ENCODE measurements at places on chromosomes 12 and 14. TPM values are rescaled to one million over a fixed set of nuclear protein-coding genes. Genes with fewer than 3 reads are reported as not detected.

DNA sequence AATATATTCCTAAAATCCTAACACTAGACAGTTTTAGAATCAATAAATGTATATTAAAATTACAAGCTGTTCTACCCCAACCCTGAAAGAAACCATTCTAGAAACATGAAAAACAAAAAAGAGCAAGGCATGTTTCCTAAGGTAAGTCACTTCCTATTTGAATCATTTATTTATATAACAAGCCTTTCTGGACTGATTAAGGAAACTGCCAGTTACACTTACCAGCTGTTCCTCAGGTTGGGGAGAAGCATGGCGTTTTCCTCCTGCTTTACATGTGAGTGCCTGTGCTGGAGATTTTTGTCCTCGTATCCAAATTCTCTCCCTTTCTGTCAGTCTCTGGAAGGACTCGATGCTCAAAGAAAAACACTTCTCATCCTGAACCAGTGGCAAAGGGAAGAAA lies 183.3 kb downstream of the EFCAB11 start:
- peak; percentile 71 for DNase-seq

BCL11B gene
- 0.90 TPM for total RNA-seq

DNA sequence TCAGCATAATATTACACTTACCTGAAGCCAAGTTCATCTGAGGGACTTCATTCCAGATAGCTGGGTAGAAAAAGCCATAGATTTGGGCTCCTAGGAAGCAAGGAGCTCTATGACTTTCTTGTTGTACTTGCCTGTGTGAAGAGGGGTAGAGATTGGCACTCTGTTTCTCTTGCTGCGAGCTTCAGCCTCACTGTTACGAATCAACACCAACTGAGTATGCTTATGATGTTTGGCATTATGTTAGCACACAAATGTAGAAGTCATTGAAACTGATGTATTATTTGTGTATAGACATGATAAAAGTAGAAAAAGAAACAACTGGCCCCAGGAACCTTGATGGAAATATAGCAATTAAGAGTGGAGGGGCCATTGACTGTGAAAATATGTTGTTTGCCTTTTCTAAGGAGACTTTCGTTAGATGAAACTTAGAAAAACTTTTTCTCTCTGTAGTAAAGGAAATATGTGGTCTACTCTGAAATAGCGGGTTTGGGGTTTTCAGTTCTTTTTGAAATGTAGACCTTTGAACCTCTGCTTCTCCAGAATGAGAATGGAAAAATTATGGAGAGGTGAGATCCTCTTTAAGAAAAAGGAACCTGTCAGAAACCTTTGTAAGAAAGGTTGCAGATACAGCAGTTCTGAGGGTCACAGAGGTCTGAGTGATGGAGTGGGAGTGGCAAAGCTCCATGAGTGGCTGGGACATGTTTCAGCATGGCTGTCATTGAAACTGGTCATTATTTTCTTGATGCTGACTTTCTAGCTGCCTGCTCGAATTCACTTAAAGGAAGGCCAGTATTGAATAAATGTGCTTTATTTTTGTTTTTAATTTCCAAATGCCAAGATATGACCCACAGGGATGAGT lies 159.9 kb downstream of the GCH1 start:
- no peak for DNase-seq

- DNase-seq = no peak
Observed at GRCh38 chr14:68193970-68194681, 374.5 kb downstream of the RAD51B start.

DNA sequence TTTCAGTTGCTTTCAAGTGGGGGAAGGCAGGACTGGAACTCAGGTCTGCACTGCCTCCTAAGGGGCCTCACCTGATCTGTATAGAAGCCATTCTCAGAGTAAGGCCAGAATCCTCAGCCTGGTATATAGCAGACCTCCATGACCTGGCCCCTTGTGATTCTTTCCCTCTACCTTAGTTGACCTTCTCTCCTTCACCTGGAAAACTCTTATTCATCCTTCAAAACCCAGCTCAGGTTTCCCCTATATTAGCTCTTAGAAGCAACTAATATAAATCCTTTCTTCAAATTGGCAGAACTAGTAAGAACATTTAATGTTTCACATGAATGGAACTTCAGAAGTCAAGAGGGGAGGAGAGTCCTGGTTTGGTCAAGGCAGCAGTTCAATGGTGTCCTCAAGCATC lies 26.0 kb upstream of the WSCD2 start:
- DNase-seq = no peak
